ENCODE measurements at places on chromosomes 6 and 20. TPM values are rescaled to one million over a fixed set of nuclear protein-coding genes. Genes with fewer than 3 reads are reported as not detected.
A peak's percentile ranks its signal among the peaks of the same experiment; 100 is the strongest.

TNF gene
- 0.64 TPM for total RNA-seq

C6orf15 gene
- total RNA-seq, result not detected

TCP11 gene
- total RNA-seq, result not detected

ZFP64 gene
- total RNA-seq, result 18.4 TPM

ASIP gene
- total RNA-seq, result not detected

RSPO3 gene
- not detected for total RNA-seq

- DNase-seq, result no peak
- peak overlapping the region; percentile 44 for H3K27ac ChIP-seq
- H3K36me3 ChIP-seq, result no peaks in the 10 kb centered on the region
- peaks cover 26% of the 10 kb centered on the region for H3K4me1 ChIP-seq
- no peaks in the 10 kb centered on the region for H3K27me3 ChIP-seq
Observed at GRCh38 chr20:43983359-43983758, 68.7 kb downstream of the TOX2 start.

DNA sequence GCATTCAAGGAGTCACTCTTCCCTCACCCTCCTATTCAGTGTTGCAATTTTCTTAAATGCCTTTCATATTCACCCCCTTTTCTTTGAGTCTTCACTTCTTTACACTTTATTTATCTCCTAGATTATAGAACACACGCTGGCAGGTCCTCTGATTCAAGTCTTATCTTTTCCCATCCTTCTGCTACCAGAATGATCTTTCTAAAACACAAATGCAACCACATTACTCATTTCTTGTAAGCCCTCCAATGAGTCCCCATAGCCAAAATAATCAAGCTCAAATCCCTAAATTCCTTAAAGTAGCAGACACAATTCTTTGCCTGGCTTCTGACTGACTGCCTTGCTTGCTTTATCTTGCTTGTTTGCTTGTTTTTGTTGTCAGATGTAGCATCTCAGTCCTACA, 920.0 kb downstream of the TFAP2A start:
- H3K27me3 ChIP-seq, result no peaks in the 10 kb centered on the region
- no peak overlapping the region for H3K4me3 ChIP-seq
- H3K36me3 ChIP-seq, result no peaks in the 10 kb centered on the region
- no peak for DNase-seq
- H3K27ac ChIP-seq, result peak overlapping the region; percentile 9
- H3K4me1 ChIP-seq, result no peaks in the 10 kb centered on the region

GRCh38 chr6:21098744-21099143, 494.8 kb upstream of the SOX4 start:
- no peaks in the 10 kb centered on the region for H3K27me3 ChIP-seq
- H3K4me3 ChIP-seq, result no peak overlapping the region
- DNase-seq, result no peak

ZNF311 gene
- 0.39 TPM for total RNA-seq

DNA sequence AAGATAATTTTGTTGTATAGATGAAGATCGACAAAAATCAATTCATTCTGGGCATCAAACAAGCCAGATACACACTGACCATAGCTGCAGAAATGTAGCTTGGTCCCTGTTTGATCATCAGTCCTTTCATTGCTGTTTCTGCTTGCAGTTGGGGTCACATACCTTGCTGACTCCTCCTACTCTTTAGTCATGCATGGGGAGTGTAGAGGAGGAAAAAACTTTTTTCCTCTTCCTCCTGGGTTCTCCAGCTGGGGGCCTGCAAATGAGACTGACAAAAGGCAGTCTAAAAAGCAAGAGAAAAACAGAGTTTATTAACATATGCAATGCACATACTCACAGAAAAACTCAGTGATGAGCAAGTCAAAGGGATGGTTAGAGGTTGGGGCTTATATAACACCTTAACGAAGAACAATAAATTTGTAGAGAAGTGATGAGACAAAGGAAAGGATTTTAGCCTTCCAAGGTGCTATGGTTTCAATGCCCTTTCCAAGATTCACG, 105.8 kb downstream of the QRSL1 start:
- no peaks in the 10 kb centered on the region for H3K36me3 ChIP-seq
- DNase-seq, result no peak
- H3K4me3 ChIP-seq, result no peak overlapping the region
- no peaks in the 10 kb centered on the region for H3K4me1 ChIP-seq

GRCh38 chr6:156269751-156270369, 507.3 kb upstream of the ARID1B start:
- no peaks in the 10 kb centered on the region for H3K36me3 ChIP-seq
- H3K4me3 ChIP-seq, result no peak overlapping the region
- H3K27ac ChIP-seq, result no peak overlapping the region

MOG gene
- total RNA-seq, result not detected

EYA2 gene
- total RNA-seq, result 1.9 TPM

DNA sequence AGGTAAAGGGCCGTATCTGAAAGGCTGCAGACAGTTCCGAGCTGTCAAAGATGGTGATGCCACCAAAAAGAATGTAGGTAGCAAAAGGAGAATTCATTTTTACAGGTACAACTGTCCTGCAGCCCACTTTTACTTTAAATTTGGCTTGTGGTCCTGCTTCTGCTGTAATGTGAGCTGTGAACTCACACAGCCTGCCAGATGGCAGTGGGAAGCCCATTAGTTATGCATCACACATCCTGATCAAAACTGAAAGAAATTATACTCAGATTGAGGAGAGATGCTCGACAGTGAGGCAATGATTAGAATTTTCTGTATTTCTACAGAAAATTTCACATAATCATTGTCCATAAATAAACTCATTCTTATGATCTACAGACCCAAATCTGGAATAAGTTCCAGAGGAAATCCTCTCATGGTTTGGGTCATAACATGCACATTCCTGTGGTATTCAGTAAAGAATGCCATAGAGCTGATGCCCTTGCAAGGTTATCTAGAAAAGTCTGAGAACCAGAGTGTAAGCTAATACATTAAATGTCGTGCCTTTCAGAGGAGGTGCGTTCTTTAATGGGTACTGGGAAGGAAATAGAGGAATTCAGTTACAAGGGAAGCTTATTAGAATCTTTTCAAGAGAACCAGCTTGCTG, 23.9 kb upstream of the E2F3 start:
- H3K27ac ChIP-seq, result no peak overlapping the region
- H3K4me1 ChIP-seq, result no peaks in the 10 kb centered on the region
- DNase-seq, result no peak
- H3K4me3 ChIP-seq, result no peak overlapping the region
- no peaks in the 10 kb centered on the region for H3K36me3 ChIP-seq
- peaks cover 4% of the 10 kb centered on the region for H3K27me3 ChIP-seq

DNA sequence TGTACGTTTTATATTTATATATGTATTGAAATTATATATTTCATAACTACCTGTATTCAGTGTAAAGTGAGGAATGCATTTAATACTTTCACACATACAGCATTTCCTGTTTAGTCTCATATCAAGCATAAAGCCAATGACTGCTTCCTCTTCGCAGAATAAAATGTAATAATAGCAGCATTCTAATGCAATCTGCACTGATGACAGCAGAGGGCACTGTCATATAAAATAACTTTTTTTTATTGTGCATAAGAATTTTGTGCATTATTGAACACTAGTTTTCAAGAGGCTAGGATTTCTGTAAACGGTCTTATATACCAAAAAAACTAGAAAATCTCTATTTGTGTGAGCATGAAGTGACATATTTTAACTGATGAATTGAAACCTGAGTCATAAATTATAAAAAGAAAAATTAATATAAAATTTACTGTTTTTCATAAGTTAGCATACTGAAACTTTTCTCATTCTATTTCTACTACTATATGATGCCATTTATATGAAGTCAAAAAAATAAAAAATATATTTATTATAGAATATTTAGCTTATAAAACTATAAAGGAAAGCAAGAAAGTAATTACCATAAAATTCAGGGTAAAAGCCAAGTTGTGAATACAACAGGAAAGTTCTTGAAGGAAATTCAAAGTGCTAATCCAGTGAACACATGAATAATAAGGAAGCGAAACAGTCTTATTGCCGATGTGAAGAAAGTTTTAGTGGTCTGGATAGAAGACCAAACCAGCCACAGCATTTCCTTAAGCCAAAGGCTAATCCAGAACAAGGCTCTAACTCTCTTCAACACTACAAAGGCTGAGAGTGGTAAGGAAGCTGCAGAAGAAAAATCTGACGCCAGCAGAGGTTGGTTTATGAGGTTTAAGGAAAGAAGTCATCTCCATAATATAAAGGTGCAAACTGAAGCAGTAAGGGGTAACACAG, 36.3 kb downstream of the RNF146 start:
- H3K4me3 ChIP-seq, result no peak overlapping the region
- H3K4me1 ChIP-seq, result no peaks in the 10 kb centered on the region
- no peaks in the 10 kb centered on the region for H3K27me3 ChIP-seq
- peak; percentile 33 for DNase-seq
- H3K27ac ChIP-seq, result no peak overlapping the region
- no peaks in the 10 kb centered on the region for H3K36me3 ChIP-seq

DNA sequence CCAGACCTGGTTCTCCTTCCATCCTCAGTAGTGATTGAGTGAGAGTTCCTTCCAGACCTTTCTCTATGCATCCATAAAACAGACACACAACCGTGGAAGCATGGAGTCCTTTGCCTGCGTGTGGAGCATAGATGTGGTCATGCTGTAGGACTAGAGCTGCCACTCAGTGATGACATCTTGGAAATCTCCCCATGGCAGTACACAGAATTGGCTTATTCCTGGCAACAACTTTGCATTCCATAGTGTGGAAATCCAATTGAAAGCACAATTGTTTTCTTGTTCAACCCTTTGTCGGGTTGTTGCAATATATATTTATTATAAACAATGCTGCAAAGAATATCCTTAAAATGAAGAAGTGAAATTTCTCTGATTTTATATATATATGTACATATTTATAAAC, 547.8 kb downstream of the CDH26 start:
- H3K4me1 ChIP-seq, result no peaks in the 10 kb centered on the region
- H3K27me3 ChIP-seq, result 0 out of 2 replicates have a peak, but pooled peaks cover 2% of the 10 kb centered on the region
- no peaks in the 10 kb centered on the region for H3K36me3 ChIP-seq
- DNase-seq, result no peak
- no peak overlapping the region for H3K27ac ChIP-seq
- no peak overlapping the region for H3K4me3 ChIP-seq

CST8 gene
- not detected for total RNA-seq

DNA sequence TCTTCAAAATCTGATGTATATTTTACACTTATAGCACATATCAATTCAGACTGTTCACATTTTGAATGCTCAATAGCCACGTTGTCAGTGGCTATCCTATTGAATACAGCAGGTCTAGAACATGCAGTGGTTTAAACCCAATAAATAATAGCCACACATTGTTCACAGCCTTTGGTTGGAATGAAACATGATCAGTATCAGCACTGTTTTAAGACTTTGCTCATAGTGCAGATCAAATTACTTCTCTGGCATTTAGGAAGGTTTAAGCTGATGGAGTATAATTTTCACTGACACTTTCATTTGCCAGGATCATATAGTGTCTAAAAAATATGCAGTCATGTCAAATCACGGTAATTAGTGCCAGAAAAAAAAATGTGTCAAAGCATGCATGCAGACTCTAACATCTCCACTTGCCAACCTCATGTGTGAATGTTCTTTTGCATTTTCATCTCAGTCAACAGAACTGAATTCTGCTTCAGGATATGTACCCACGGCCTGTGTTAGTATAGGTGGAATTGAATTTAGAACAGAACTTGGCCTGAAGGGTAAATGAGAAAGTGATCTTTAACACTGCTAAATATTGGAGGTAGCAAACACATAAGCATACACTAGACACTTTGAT, 184.1 kb downstream of the SLC24A3 start:
- no peak overlapping the region for H3K4me3 ChIP-seq
- H3K4me1 ChIP-seq, result no peaks in the 10 kb centered on the region
- no peak for DNase-seq
- no peaks in the 10 kb centered on the region for H3K27me3 ChIP-seq
- no peak overlapping the region for H3K27ac ChIP-seq
- H3K36me3 ChIP-seq, result no peaks in the 10 kb centered on the region

- H3K27me3 ChIP-seq, result no peaks in the 10 kb centered on the region
- H3K4me1 ChIP-seq, result no peaks in the 10 kb centered on the region
- H3K4me3 ChIP-seq, result no peak overlapping the region
- H3K36me3 ChIP-seq, result no peaks in the 10 kb centered on the region
- no peak overlapping the region for H3K27ac ChIP-seq
Observed at GRCh38 chr6:52489881-52490280, 69.7 kb downstream of the EFHC1 start.

DNA sequence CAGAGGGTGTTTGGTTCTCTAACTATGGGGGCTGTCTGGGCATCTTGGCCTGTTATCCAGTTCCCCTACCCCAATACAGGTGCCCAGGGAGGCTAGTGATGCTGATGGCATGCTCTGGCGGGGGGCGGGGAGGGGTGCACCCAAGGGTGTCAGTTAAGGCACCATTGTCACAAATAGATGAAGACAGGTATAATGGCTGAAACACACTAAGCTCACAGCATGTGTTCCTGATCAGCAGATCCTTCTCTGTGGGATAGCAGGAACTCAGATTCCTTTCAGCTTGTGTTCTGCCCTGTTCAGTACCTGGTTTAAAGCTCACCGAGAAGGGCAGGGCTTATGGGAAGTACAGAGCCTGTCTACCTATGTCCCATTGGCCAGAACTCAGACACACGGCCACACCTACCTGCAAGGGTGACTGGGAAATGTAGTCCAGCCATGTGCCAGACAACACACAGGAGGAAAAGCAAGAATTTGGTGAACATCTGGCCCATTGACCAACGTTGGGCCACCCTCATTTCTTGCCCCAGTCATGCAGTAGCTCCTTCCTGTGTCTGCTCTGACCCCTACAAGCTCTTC, 3.4 kb upstream of the RSPO4 start:
- H3K27ac ChIP-seq, result no peak overlapping the region
- no peaks in the 10 kb centered on the region for H3K36me3 ChIP-seq
- peaks cover 12% of the 10 kb centered on the region for H3K27me3 ChIP-seq
- no peak overlapping the region for H3K4me3 ChIP-seq
- no peak for DNase-seq
- H3K4me1 ChIP-seq, result no peaks in the 10 kb centered on the region

POM121L2 gene
- not detected for total RNA-seq

TSHZ2 gene
- total RNA-seq, result 0.36 TPM

DNA sequence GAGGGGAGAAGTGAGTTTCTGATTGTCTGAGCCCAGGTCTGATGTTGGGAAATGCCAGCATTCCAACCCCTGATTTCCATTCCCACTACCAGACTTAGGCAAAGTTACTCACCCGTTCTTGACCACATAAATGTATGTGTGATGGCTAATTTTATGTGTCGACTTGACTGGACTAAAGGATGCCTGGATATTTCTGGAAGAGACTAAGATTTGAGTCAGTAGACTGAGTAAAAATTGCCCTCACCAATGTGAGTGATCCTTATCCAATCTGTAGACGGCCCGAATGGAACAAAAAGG, 95.8 kb upstream of the TAB2 start:
- no peaks in the 10 kb centered on the region for H3K4me1 ChIP-seq
- no peak for DNase-seq
- no peak overlapping the region for H3K4me3 ChIP-seq

HLA-DQB2 gene
- total RNA-seq, result not detected

DNA sequence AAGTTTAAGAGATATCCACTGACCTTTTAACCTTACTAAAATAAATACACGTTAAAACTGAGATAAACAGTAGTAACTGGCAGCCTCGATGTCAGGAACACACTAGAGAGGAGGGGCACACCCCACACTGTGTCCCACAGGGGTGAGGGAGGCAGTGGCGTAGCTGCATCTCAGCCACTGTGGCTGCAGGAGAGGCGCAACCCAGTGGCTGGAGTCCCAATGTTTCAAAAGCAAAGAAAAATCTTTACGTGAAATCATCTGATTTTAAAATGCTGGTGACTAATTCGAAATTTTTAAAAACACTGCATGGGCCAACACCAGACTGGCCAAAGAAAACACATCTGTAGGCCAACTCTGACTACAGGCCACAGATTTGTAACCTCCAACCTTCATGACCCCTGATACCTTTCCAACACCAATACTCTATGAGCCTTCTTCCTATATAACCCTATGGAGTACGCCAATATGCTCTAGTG, 54.7 kb downstream of the TRAM2 start:
- no peak for DNase-seq
- H3K4me3 ChIP-seq, result no peak overlapping the region
- H3K36me3 ChIP-seq, result no peaks in the 10 kb centered on the region

KLHDC3 gene
- total RNA-seq, result 60.9 TPM
